Cardiac muscle cell (in vitro differentiated cells and primary cell): ENCODE measurements at places on chromosomes 1 and 21.

DNA sequence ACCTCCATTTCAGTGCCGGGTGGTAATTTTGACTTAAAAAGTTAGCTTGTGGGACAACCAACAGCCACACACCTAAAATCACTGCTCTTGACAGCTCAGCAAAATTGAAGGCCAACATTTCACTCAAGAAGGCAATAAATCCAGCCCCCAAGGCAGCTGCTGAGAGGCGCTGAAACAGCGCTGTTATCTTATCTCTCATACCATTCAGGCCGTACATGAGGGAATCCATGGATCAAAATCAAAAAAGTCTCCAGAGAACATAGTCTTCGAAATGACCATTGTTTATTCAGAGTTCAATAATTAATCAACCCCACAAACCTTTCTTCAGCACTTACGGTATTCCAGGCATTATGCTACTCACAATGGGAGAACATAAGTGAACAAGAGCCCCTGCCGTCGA lies 38.5 kb downstream of the ZBTB18 start:
- no peak for DNase-seq

DNA sequence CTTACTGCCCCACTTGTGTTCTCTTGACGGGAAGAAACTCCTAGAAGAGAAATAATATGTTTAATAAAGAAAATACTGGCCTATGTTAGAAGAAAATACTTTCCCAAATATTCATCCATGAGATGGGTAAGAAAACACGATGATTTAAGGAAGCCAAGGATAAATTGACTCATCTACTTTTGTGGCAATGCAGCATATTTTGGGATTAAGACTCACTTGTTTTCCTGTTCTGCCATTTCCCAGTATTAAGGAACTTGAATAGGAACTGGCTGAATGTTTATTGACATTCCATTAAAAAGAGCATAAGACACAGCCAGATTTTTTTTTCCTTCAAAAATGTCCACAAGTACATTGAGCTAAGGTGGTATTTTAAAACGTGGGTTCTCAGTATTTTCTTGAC lies 10.9 kb upstream of the ADAMTS5 start:
- no peak for DNase-seq

- peak; percentile 80 for DNase-seq
These were observed 21.1 kb upstream of the CDC42 start for GRCh38 chr1:22031214-22031962.

DNA sequence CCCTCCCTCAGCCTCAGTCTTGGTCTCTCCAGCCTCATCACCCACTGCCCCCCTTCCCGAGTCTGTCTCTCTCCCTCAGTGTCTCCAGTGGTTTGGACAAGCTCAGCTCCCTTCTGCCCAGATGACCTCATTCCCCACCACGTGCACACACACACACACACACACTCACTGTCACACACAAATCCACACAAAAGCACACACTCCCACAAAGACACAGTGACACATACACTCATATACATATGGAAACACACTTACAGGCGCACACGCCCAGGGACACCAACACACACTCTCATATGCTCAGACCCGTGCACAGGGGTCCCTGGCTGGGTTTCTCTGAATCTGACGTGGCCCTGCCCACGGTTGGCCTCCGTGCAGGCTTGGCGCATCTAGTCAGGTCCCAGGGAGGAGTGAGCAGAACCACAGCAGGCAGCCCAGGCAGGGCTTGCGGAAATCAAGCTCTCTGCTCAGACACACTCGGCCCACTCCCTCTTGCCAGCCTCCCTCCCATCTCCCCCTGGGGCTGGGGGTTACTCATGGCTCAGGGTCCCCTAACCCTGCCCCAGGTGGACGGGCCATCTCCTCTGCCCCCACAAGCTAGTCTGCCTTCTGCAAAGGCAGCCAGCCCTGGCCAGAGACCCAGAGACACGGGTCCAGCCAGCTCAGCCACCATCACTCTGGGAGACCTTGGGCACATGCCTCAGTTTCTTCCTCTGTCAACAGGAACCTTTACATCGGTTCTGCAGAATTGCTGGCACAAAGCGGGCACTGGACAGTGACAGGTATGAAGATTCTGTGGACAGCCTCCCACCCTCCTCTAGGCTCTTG lies 38.5 kb upstream of the FAM131C start:
- peak; percentile 86 for DNase-seq

GRCh38 chr1:238639861-238640260 lies 746.5 kb upstream of the CHRM3 start:
- no peak for DNase-seq

- DNase-seq, result no peak
These were observed 66.3 kb upstream of the FGGY start for GRCh38 chr1:59230622-59231021.

DNA sequence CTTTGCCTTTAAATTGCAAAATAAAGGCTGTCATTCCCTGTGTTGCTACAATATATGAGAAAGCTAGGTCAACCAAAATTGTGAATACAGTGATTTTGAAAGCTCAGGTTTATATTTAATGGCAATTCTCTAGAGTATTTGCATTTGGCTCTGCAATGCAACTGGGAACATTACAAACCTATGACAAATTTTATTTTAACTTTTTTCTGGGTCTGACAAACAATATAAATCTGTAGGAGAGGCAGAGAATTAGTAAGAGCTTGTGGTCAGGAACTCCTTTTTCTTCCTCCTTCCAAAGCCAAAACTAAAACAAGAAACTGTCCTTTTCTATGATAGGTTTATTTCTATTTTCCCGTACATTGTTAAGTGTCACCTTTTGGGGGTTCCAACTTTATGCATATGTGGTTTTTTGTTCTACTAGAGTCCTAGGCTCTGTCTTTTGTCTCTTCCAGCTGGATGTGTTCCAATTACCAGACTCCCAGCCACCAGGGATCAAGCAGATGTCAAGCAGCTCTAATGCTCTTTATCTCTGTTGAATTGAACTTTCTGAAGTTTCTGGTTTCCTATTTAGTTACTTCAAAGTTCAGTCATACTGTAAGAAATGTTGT lies 106.9 kb downstream of the ASH1L start:
- peak; percentile 52 for DNase-seq

- DNase-seq, result peak; percentile 85
These were observed 33.4 kb downstream of the RGS7 start for GRCh38 chr1:241323514-241324195.
